Hematopoietic multipotent progenitor cell treated with erythropoietin and hydrocortisone succinate and interleukin-3 and kit ligand, for 4 days (in vitro differentiated cells): ENCODE measurements at places on chromosomes 5 and 9.

- DNase-seq = no peak
Measured at GRCh38 chr9:16100537-16101091, 547.8 kb downstream of the CCDC171 start.

GRCh38 chr5:33475706-33476105, 34.9 kb downstream of the TARS1 start:
- DNase-seq = peak; percentile 22

GRCh38 chr5:102886586-102886985, 131.5 kb downstream of the PAM start:
- DNase-seq = no peak

DNA sequence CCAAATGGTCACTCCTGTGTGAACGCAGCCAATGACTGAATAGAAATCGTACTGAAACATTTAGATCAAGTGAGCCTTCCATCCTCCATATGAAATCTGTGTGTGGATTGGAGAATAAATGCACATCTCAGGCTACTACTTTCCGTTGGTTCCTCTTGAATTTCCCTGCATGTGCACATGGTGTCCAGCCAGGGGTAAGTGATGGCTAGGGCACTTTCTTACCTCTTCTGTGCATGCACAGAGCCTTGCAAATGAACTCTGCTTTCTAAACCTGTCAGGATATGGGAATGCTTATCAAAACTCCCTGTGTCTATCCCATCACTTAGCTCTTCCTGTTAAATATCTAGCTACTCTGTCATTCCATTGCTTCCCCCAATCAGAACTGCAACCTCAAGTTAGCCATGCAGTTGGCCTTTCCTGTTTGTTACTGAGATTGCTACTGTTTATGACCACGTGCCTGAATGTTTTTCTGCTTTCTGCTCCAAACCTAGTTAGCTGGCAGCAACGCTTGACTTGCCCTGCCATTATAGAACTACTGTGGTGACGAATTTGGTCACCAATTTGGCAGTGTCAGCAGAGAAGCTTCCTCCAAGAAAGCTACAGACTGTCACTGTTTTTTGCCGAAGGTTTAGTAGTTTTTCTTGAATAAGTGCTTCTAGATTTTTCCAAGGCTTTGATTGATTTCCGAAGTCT, 661.6 kb downstream of the LRRC70 start:
- DNase-seq = no peak

- DNase-seq = no peak
Measured at GRCh38 chr9:98654247-98654646, 54.5 kb downstream of the GABBR2 start.

- no peak for DNase-seq
Measured at GRCh38 chr5:1883925-1884677, 1.4 kb upstream of the IRX4 start.

GRCh38 chr5:10275991-10276390, 25.9 kb downstream of the CCT5 start:
- no peak for DNase-seq

DNA sequence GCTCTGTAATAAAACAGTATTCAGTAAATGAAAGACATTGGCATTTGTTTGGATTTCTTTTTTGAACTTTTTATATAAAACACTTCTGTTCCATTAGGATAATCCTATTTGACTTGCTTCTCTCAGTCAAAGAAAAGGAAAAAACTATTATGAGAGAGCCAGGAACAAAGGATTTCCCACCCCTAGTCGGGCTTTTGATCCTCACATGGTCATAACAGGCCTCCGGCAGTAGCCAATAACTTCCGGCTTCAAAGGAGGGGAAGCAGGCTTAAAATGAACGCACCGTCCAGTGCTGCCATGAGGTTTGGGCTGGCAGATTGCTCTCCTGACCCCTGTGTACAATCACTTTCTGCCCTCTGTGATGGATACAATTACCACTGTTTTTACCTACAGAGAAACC, 209.3 kb downstream of the ZNF608 start:
- no peak for DNase-seq

- no peak for DNase-seq
Measured at GRCh38 chr5:81665795-81666194, 85.1 kb downstream of the SSBP2 start.

- DNase-seq = peak; percentile 54
Measured at GRCh38 chr5:33170411-33170810, 270.4 kb upstream of the TARS1 start.

DNA sequence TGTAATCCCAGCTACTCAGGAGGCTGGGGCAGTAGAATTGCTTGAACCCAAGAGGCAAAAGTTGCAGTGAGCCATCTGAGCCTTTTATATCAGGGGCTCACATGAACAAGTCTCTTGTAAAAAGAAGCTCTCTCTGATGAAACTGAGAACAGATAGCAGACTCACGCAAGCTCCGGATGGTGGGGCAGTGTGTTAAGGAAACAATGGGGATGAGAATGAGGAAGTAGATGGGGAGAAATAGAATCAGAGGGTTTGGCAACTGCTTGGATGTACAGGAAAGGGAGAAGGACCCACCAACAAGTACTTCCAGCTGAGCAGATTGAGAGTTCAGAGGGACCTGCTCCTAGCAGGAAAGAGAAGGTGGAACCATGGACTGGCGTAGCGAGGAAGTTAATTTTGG, 18.6 kb downstream of the TMEM252 start:
- peak; percentile 80 for DNase-seq

DNA sequence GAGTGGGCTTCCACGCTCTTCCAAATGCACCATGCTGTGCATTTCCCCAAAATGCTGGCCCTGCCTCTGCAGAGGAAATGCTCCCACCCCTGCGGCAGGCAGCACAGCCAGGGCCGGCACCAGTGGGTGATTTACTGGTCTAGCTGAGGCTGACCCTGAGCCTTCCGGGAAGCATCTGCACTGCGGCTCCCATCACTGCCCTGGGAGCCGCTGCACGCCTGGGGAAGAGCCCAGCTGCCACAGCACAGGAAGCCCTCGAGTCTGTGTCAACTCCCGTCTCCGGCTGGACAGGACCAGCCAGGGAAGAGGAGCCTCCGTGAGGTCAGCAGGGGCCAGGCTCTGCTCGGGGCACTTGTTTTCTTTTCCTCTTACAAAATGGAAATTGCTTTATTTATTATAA, 25.1 kb upstream of the EEIG1 start:
- DNase-seq = peak; percentile 30

DNA sequence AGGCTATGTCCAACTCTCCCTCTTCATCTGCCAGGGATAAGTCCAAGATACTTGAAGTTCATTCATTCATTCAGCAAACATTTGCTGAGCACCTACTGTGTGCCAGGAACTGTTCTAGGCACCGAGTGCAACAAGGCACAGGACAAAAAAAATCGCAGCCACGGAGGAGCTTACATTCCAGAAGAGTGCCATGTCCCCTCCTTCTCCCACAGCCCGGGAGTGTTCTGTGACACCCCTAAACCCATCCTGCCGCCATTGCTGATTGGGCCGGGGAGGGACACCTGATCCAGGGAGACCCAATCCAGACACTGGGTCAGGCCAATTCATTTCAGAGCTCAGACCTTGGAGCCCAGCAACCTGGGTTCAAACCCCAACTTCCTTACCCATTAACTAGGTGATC, 58.1 kb upstream of the NEURL1B start:
- DNase-seq = no peak
